ENCODE measurements at places on chromosomes 3 and 15. TPM values are rescaled to one million over a fixed set of nuclear protein-coding genes. Genes with fewer than 3 reads are reported as not detected.

Gene IQCF5
- total RNA-seq = not detected

Gene AGTR1
- total RNA-seq = 19.8 TPM

Gene C3orf85
- not detected for total RNA-seq

Gene GP9
- not detected for total RNA-seq

Gene CILP
- 27.3 TPM for total RNA-seq

Gene EEF1AKMT4
- total RNA-seq = 4.0 TPM

Gene GOLGA8T
- not detected for total RNA-seq

Gene STOML1
- 18.6 TPM for total RNA-seq

Gene PIGZ
- total RNA-seq = 10.2 TPM

DNA sequence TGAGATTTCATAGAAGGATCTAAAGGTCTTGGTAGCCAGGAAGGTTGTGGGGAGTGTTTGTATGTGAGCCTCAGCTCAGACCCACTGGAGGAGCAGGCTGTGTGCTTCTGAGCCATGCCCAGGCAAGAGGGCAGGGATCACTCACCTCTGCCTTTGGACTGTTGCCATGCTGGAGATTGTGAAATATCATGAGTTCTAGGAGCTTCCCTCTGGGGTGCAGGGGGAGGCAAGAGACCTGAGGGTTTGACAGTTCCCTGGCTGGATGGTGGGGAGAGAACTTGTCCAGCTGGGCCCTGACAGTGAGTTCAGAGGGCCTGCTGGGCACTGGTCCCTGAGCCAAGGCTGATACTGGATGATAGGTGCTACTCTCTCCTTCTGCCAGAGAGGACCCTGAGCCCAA, 6.0 kb downstream of the SLC6A1 start:
- no peak for DNase-seq

DNA sequence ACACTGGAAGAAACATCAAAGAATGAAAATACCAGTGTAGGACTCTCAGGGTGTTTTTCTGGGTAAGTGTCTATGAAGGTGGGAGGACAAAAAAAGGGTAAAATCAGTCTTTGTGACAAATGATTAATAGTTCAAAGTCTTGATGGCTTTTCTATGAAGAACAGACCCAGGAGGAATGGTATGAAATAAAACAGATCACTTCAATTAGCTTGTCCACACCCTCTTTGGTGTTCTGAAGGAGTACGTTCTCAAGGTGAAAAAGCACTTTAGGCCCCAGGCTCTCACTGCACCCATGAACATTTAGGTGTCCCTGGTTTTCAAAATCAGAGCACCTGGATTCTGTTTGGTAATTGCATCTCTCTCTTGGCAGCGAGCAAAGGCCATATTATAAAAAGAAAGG, 383.6 kb upstream of the NR2F2 start:
- no peak for DNase-seq

- DNase-seq = no peak
Measured at GRCh38 chr3:56197259-56197965, 270.9 kb downstream of the ERC2 start.

DNA sequence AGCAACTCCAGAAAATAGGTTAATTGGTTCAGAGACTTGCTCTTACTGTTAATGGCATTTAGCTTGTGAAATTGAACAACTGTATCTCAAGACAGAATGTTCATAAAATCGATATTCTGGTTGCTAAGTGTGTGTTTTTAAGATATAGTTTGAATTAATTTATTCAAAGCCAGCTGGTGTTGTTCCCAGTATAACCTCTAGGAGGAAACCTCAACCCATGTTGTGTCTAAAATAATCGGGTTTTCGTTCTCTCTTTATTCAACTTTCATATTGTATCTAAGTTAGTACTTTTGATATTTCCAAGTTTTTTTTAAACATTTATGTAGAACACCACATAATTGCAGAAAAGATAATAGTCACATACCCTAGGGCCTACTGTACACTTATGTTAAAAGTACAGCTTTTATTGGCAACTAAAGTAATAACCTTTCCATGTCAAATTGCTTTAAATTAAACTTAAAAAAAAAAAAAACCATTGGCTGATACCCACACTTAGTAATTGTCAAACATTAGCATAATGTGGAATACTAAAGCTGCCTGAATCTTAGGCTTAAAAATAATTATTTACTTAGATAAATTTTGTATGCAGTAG, 90.9 kb downstream of the SAMMSON start:
- no peak for DNase-seq

DNA sequence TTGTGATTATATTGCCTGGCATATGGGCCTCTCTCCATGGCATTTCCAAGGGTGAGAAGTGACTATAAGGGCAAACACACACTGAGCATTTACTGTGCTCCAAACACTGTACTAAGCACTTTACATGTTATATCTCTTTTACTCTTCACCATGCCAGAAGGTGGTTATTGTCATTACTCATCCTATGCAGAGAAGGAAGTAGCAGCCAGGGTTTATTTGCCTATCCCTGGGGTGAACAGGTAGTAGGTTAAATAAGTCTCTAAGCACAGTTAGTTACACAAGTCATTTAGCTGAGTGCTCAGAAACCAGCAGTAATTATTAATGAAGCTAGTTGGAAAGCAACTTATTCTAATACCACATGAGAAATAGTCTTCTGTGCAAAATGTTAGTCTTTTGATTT, 109.9 kb upstream of the SYNPR start:
- DNase-seq = no peak

DNA sequence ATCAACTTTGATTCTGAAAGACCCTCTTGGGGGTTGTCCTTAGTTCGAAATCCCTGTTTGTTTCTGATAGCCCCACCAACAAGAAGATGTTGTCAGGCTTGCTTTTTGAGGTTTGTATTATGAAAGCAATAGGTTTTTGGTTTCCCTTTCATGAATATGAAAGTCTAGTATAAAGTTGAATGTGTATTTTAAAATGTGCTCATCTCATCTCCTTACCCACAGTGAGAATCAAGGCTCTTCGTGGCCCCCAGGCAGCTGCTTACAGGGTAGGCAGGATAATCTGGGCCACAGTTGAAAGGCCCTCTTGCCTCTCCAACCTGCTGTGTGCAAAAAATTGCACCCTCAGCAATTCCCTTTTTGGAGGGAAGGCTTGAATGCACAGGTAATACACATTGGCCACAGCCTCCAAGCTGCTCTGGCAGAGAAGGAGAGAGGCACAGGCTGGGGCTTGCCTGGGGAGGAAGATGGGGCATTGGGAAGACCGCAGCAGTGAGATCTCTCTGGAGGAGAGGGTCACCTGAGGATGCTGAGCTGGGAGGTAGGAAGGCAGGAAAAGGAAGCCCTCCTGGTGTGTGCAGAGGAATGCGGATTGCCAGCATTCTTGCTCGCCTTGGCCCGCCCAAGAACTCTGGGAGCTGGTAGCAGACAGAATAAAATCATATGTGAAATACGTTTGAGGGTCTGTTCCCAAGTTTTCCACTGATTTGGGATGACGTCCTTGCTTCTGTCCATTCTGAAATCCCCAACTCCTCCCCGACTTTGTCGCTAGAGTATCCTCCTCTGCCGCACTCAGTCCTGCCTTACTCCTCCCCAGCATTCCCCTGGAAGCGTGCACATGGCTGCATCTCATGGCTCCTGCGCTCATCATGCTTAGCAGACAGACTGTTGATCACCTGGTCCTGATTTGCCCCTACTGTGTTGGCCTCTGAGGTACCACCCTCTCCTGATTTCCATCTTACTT, 196.4 kb downstream of the RPLP1 start:
- DNase-seq = peak; percentile 39

DNA sequence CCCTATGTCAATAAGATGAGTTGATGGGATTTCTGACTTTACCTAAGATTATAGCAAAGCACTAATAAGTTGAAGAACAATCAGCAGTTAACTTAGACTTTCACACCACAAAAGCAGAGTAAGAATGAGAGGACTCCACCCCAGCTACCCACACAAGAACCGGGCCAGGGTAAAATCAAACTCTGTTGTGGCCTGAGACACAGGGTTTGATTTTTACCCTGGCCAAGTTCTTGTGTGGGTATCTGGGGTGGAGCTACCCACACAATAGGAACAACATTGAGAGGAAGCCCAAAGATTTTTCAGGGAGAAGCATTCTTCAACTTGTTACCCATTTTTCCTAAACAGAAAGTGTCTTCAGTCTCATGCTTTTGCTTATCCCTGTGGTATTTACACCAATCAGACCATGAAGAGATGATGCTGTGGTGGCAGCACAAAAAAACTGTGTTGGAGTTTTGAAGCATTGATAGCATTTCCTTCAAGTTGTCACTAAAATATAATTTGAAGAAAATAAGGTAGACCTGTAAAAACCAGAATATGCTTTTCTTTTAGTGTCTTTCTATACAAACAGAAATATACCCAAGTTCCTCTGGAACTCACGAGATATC, 25.6 kb downstream of the CPOX start:
- DNase-seq = no peak

- no peak for DNase-seq
Measured at GRCh38 chr3:146640361-146640760, 35.2 kb upstream of the PLSCR5 start.

DNA sequence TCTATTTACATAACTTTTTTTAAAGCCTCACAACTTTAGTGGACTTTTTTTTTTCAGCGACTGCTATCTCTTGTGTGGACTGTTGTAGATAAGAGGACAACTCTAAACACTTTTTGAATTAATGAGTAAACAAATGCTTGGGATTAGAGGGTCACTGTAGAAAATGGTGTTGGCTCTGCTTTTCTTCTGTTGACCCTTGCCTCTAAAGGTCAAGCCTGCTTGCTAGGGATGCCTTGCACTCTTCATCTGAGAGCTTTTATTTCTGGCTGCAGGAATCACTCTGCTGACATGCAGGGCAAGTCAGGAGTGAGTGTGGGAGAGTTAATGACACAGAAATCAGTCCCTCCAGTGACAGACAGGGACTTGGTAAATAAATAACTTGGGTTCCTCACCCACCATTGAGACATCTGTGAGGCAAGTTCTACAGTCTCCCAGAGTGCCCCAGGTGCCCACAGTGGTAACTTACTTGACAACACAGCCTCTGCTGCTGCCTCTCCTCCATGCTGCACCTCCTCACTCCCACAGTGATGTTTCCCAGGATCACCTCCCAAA, 390.1 kb downstream of the IL20RB start:
- DNase-seq = no peak

GRCh38 chr3:121975702-121976302, 46.2 kb downstream of the ILDR1 start:
- no peak for DNase-seq

GRCh38 chr3:37945807-37946530, 44.6 kb upstream of the VILL start:
- no peak for DNase-seq

DNA sequence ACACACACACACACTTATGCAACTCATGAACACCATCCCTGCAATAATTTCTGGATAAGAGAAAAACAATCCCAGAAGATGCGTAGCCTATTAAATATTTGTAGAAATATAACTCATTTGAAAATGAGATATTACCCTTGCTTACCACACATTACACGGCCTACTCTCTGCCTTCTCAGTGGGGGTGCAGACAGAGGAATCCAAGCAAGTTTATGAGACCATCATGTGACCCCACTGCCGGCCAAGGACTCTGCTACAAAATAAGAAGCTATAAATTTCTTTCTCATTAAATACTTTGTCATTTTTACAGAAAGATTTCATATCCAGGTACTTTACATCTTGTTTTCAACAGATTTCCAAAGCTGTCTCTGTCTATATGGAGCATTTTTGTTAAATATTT, 286.3 kb downstream of the ZNF385D start:
- no peak for DNase-seq

GRCh38 chr3:138356730-138357405, 8.5 kb downstream of the MRAS start:
- peak; percentile 75 for DNase-seq

DNA sequence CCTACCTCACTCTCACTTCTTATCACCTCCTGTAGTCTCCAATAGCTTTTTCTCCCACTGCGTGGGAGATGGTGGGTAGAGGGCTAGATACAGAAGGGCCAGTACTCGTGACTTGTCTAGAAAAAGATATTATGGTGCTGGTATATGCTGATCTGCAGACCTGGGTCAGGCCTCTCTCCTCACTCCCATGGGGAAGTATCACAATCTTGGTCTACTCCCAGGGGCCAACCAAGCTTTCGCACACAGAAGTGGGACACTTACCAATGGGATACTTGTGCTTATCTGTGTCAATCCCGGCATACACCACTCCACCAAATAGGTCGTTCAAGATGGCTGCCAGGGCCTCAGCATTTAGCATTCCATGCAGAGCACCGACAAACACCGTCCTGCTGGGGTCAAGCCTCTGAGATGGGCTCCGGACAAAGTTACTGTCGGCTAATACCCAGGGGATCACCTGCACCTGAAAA, 9.0 kb upstream of the RPS17 start:
- DNase-seq = no peak

DNA sequence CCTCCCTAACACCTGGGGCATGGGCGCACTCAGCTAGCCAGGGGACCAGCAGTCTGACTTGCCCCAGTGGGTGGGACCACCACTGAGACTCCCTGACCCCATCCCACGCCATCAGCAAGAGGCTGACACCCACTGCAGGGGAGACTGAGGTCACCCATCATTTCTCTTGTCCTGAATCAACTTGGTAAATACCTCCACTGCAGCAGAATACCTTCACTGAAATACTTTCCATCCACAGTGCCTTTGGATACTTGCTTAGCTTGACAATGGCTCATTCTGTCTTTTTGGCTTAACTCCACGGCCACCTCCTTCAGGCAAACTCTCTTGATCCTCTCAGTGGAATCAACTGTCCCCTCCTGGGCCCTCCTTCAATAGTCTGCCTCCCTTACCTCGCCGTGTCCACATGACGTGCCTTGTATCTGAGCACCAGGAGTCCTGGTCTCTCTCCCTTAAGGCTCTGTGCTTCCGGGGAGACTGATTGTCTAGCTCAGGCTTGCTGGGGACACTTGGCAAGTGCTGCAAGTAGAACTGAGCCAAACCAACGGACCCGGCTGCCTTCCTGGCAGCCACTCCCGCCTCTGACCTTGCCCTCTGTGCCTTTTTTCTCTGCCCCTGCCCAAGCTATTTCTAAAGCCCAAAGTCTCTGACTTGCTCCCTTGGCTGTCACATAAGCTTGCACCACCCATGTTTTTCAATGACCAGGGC, 119.1 kb downstream of the ADCY5 start:
- DNase-seq = no peak

DNA sequence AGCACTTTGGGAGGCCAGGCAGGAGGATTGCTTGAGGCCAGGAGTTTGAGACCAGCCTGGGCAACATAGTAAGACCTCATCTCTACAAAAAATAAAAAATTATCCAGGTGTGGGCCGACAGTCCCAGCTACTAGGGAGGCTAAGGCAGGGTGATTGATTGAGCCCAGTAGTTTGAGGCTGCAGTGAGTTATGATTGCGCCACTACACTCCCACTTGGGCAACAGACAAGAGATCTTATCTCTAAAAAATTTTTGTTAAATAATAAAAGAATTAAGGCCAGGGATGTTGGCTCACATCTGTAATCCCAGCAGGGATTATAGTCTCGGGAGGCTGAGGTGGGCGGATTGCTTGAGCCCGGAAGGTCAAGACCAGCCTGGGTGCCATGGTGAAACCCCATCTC, 25.8 kb upstream of the NFKBIZ start:
- DNase-seq = no peak

DNA sequence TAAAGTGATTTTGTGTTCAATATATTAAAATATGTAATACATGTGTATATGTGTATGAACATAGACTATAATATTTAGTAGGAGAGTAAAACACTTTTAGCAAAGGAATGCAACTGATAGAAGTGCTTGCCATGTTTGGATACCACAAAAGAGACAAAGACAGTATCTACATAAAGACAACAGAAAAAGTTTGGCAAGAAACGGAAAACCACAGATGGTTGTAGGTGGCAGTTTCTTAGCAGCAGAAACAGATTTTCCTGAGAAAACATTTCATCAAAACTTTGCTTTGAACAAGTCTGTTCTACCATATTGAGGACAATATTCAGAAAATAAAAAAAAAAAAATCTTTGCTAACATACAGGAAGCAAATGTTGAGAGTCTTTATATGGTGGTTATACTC, 1560.4 kb upstream of the GBE1 start:
- no peak for DNase-seq
